Activated CD4-positive, alpha-beta T cell treated with anti-CD3 and anti-CD28 coated beads, Interleukin-2, amount 10 ng/mL, durations not matched to agents 7 days and 5 days (primary cell): ENCODE measurements at places on chromosomes 3 and 15.
A peak's percentile ranks its signal among the peaks of the same experiment; 100 is the strongest.

DNA sequence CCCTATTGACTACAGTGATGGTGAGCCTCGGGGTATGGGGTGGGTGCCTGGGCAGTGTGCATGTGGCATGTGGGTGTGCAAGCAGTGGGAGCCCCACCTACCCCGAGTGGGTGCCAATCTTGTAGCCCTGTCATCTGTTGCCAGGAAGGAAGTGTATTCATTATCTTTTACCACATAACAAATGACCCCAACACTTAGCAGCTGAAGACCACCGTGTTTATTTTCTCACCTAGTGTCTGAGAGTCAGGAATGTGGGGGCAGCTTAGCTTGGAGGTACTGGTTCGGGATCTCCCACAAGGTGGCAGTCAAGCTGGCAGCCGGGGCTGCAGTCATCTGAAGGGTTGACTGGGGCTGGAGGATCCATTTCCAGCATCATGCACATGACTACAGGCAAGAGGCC, 21.7 kb downstream of the XYLB start:
- no peak overlapping the region for H3K27ac ChIP-seq
- peaks cover 39% of the 10 kb centered on the region for H3K36me3 ChIP-seq
- DNase-seq: no peak
- H3K27me3 ChIP-seq: no peaks in the 10 kb centered on the region
- H3K4me1 ChIP-seq: peaks cover 23% of the 10 kb centered on the region

- H3K36me3 ChIP-seq: no peaks in the 10 kb centered on the region
- no peak overlapping the region for H3K4me3 ChIP-seq
- H3K4me1 ChIP-seq: no peaks in the 10 kb centered on the region
- no peak overlapping the region for H3K27ac ChIP-seq
- H3K27me3 ChIP-seq: no peaks in the 10 kb centered on the region
Observed at GRCh38 chr3:55364421-55364820, 122.7 kb downstream of the WNT5A start.

DNA sequence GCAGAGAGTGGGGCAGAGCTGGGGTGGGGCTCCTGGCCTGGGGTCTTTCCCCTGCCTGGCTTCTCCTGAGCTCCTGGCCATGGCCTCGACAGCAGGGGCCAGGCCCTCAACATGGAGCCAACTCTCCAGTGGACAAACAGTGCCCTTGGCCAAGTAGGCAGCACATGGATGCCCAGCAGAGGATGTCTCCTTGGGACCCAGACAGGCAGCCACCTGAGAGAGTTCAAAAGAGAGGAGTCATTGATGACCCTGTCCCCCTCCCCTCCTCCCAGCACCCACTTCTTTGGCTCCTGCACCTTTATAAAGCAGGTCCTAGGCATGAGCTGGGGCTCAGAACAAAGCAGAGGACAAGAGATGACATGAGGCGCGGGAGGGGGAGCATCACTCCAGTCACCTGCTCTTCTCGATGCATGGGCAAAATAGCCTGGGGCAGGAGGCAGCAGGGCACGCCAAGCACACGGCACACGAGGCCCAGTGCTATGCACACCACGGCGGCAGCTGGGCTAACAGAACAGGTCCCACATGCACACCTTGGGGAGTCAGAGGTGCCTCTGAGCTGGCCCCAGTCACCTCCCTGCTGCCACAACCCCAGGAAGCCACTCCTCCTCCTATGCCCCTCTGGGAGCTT, 27.4 kb downstream of the SHISA5 start:
- H3K4me3 ChIP-seq: no peak overlapping the region
- peak overlapping the region; percentile 46 for H3K27ac ChIP-seq
- DNase-seq: no peak
- H3K4me1 ChIP-seq: peaks cover 70% of the 10 kb centered on the region
- H3K36me3 ChIP-seq: peaks cover 40% of the 10 kb centered on the region

DNA sequence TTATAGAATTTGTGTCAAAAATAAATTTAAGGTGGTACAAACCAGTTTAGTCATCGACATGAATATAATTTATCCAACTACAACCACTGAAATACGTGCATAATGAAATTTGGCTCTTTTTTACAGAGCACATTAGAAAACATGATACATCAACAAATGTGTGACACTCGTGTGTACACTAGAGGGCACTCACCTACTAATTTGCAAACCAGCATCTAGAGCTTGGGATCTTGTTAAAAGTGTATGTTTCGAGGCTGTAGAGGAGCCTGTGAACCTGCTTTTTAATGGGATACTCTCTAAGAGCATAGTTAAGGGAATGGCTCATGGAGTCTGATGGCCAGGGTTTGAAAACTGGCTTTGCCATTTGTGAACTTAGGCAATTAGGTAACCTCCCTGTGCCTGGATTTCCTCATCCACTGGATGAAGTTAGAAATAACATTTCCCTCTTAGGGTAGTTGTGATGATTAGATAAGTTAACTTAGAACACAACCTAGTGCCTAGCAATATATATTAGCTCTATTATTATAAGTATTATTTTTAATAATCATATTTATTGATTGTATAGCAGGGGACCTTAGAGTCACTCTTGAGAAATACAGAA, 8.8 kb upstream of the CPOX start:
- H3K36me3 ChIP-seq: no peaks in the 10 kb centered on the region
- H3K27ac ChIP-seq: no peak overlapping the region
- H3K4me3 ChIP-seq: no peak overlapping the region
- peaks cover 3% of the 10 kb centered on the region for H3K27me3 ChIP-seq
- peaks cover 14% of the 10 kb centered on the region for H3K4me1 ChIP-seq

- no peak overlapping the region for H3K27ac ChIP-seq
- no peak overlapping the region for H3K4me3 ChIP-seq
- DNase-seq: no peak
- H3K36me3 ChIP-seq: no peaks in the 10 kb centered on the region
- no peaks in the 10 kb centered on the region for H3K4me1 ChIP-seq
Observed at GRCh38 chr15:35288580-35288979, 203.5 kb upstream of the NANOGP8 start.

DNA sequence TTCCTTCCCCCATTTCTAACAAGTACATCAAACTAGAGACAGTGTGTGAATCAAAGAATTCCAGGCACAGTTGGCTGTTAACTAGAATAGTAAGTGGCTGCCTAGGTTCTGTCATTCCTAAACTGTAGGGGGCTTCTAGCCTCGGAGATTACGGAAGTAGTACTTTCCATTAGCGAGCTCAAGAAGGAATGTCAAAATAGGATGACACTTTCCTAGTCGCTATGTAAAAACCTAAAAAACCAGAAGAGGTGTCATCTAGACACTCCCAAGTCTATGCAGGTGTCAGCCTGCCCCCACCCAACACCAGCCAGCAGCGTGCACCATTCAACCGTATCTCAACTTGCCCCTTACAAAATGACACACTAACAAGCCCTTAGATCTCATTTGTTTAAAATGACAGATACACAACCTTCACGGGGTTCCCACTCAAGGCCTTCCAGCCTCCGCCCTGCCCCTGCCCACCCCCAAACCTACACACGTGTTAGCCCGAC, 874 bp downstream of the INO80 start:
- DNase-seq: no peak
- H3K4me1 ChIP-seq: peaks cover 26% of the 10 kb centered on the region
- peak overlapping the region; percentile 89 for H3K4me3 ChIP-seq
- peaks cover 16% of the 10 kb centered on the region for H3K36me3 ChIP-seq
- H3K27me3 ChIP-seq: peaks cover 4% of the 10 kb centered on the region

- H3K27ac ChIP-seq: peak within 1 kb of the TSS; percentile 82
- peak within 1 kb of the TSS; percentile 79 for H3K4me3 ChIP-seq
- H3K36me3 ChIP-seq: no peaks in the 10 kb centered on the region
- DNase-seq: no peak
- H3K4me1 ChIP-seq: peaks cover 21% of the 10 kb centered on the region
- H3K27me3 ChIP-seq: peaks cover 36% of the 10 kb centered on the region
Observed at GRCh38 chr3:19147905-19148767, at the start of gene KCNH8. Gene KCNH8 (plus strand): TSS chr3:19148510. CDS start chr3:19148720, 210 bp downstream.

DNA sequence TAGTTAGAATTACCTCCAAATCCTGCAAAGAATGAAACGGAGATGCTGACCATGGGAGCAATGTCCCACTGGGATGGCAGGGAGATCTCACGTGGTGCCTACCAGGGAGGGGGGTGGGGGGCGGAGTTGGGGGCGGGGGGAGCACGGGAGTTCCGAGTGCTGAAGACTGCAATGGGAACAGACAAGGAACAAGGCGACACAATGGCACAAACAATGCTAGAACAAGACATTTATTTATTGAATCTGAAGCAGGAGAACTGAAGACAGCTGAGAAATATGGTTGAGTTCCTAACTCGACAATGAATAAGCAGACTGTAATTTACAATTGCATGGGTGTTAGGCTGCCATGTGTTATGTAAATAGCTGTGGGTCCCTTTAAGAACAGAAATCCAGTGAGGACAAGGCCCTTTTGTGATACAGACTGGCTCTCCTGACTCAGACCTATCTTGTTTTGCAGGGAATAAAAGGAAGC, 91.2 kb downstream of the AQP9 start:
- no peaks in the 10 kb centered on the region for H3K36me3 ChIP-seq
- H3K4me3 ChIP-seq: no peak overlapping the region
- no peak overlapping the region for H3K27ac ChIP-seq
- H3K4me1 ChIP-seq: peaks cover 15% of the 10 kb centered on the region
- DNase-seq: no peak

- H3K4me1 ChIP-seq: peaks cover 8% of the 10 kb centered on the region
- DNase-seq: no peak
- no peaks in the 10 kb centered on the region for H3K27me3 ChIP-seq
- peaks cover 9% of the 10 kb centered on the region for H3K36me3 ChIP-seq
Observed at GRCh38 chr3:113575206-113575605, 42.9 kb downstream of the SIDT1 start.

DNA sequence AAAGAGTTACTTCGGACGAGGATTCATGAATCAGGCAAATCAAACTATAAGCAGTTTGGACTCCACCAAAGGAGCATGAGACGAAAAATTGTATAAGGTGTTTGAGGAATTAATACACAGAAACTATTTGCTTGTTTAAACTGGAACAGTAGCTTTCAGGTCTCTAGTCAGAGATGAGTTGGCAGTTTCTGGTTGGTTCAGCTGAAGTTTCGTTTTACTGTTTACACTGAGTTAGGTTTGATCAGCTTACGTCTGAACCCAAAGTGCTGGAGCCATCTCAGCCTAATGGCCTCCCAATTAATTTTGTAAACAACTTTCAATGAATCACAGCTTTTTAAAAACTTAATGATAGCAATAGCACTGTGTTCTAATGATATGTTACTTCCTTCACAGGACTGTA, 703.7 kb downstream of the NLGN1 start:
- DNase-seq: no peak
- no peaks in the 10 kb centered on the region for H3K36me3 ChIP-seq
- H3K4me3 ChIP-seq: no peak overlapping the region
- H3K27ac ChIP-seq: no peak overlapping the region
- H3K4me1 ChIP-seq: no peaks in the 10 kb centered on the region

GRCh38 chr3:11581237-11582190, 62.2 kb downstream of the VGLL4 start:
- peak overlapping the region; percentile 23 for H3K4me3 ChIP-seq
- H3K36me3 ChIP-seq: peaks cover 14% of the 10 kb centered on the region
- H3K4me1 ChIP-seq: peaks cover 25% of the 10 kb centered on the region
- no peak for DNase-seq

GRCh38 chr3:2303566-2303965, 204.9 kb downstream of the CNTN4 start:
- DNase-seq: peak; percentile 8
- no peak overlapping the region for H3K4me3 ChIP-seq
- H3K4me1 ChIP-seq: no peaks in the 10 kb centered on the region
- H3K27ac ChIP-seq: no peak overlapping the region
- no peaks in the 10 kb centered on the region for H3K27me3 ChIP-seq

DNA sequence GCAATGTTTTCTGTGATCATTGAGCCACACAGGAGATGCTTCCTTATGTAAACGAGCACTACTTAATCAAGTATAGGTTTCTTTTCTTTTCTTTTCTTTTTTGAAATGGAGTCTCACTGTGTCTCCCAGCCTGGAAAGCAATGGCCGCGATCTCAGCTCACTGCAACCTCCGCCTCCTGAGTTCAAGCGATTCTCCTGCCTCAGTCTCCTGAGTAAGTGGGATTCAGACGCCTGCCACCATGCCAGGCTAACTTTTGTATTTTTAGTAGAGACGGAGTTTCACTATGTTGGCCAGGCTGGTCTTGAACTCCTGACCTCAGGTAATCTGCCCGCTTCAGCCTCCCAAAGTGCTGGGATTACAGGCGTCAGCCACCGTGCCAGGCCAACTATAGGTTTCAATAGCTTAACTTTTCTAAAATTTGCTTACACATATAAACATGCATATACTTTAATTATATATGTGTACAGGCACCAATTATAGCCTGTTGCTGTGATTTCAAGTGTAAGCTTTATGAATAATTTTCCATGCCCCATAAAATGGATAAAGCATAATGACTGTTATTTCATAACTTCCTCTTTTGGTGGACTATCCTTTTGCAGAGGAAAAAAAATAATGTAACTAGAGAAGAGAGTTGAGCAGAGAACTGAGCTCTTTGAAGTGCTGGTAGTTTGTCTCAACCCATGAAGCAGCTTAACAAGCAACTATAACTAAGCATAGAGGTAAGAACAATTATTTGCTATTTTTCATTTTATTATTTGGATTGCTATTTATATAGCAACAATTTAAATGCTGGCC, 24.8 kb upstream of the MBNL1 start:
- peak; percentile 44 for DNase-seq
- peak overlapping the region; percentile 84 for H3K27ac ChIP-seq
- H3K27me3 ChIP-seq: no peaks in the 10 kb centered on the region
- peaks cover 25% of the 10 kb centered on the region for H3K36me3 ChIP-seq
- peaks cover 47% of the 10 kb centered on the region for H3K4me1 ChIP-seq

DNA sequence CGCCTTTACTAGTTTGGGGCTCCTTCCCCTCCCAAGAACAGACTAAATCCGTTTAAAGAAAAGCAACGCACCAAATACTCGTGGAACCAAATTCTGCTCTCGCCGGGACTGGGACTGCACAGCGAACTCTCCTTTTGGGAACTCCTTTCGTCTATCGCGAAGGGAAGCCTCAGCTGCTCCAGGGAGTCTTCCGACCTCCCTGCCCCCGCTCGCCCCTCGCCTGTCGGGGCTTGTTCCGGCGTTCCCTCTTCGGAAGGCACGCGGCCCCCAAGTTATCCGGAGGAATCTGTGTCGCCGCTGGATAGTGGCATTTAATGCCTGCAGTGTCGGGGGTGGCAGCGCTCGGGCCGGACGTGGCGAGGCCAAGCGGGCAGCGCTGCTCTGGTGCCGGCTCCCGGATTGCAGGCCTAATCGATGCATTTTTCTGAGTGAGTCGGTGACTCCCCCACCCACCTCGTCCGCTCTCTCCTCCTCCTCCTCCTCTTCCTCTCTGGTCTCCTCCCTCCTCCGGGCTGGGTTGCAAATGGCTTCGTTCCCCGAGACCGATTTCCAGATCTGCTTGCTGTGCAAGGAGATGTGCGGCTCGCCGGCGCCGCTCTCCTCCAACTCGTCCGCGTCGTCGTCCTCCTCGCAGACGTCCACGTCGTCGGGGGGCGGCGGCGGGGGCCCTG, at the start of gene TRIM71:
Gene TRIM71 (plus strand): TSS at position 440 of the 671 bp plus-strand sequence. CDS start 84 bp downstream, at position 524.
- no peak within 1 kb of the TSS for H3K27ac ChIP-seq
- H3K36me3 ChIP-seq: no peaks in the 10 kb centered on the region
- DNase-seq: peak; percentile 7
- peaks cover 32% of the 10 kb centered on the region for H3K4me1 ChIP-seq
- peak within 1 kb of the TSS; percentile 64 for H3K4me3 ChIP-seq

DNA sequence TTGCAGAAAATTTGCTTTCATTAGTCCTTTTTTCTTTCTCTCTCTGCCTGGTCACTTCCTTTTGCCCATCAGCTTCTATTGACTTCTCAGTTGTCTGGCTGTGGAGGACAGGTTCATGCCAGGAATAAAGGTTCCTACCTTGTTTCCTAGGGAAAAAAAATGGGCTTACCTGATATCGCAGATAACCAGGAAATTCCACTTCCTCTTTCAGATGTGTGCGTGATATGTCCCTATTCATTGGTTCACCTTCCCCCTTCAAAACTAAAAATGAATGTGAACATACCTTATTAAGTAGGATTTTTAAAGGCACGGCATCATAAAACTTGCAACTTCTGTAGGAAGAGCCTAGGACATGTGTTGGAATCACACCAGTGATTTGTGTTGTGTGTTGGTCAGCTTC, 120.0 kb upstream of the FGF7 start:
- H3K4me1 ChIP-seq: no peaks in the 10 kb centered on the region
- peaks cover 38% of the 10 kb centered on the region for H3K36me3 ChIP-seq
- H3K27me3 ChIP-seq: no peaks in the 10 kb centered on the region
- H3K27ac ChIP-seq: no peak overlapping the region
